Fibroblast of skin of left biceps (primary cell): ENCODE measurements at places on chromosomes 1 and 21.

DNA sequence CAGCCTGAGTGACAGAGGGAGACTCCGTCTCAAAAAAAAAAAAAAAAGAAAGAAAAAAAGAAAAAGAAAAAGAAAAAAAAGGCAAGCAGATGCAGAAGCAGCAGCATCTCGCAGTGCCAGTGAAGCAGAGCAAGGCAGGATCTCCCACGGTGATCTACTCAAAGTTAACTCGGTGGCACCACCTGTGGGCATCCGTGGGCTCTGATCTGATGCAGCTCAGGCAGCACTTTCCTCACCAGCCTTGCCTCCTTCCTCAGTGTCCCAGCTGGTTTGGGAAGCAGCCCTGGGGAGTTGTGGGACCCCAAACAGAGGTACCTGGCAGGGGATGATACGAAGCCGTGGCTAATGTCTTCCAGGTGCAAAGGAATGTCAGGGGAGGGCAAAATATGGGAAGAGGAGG is 104.3 kb upstream of the KRTAP19-8 start:
- no peak for DNase-seq

GRCh38 chr1:110233861-110234260 is 23.7 kb downstream of the KCNC4 start:
- no peak for DNase-seq

DNA sequence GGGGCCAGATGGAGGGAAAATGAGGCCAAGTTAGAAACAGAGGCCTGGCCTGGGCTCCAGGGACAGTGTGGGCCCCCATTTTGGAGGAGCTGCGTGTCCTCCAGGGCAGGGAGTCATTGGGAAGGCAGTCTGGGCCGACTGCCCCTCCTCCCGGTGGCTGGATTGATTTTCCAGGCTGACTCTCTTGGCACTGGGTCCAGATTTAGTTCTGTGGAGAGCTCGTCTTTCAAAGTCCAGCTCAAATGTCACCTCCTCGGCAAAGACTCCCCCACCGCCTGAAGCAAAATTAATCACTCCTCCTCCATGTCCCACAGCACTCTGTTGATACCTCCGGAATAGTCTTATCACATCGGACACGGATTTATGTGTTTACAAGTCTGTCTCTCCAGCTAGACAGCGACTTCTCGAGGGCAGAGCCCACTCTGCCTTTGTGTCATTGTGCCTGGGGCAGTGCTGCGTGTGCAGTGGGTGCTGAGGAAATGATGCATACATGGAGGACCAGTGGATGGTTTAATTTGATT is 175.1 kb downstream of the CAMTA1 start:
- DNase-seq, result peak; percentile 17

- DNase-seq, result no peak
These were observed 76.0 kb upstream of the RAB3GAP2 start for GRCh38 chr1:220348211-220348610.

- DNase-seq, result no peak
These were observed 125.8 kb downstream of the KAZN start for GRCh38 chr1:14724246-14724645.

DNA sequence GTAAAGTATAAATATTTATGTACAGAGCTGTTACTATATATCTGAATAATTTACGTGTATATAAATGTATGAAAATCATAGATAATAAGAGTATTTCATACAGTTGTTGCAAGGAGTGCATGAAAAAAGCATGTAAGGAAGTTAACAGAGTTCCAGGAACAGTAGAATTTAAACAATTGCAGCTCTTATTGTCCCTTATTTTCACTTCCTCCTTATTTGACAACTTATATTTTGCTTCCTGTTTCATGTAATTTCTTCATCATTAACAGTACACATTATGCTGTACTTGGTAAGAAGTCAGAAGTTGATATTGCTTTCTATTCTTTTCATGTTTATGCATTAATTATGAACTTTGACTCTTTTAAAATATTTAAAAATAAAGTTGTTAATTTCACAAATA is 681.5 kb downstream of the LRRIQ3 start:
- no peak for DNase-seq
